ENCODE measurements at places on chromosomes 2 and 18. TPM values are rescaled to one million over a fixed set of nuclear protein-coding genes. Genes with fewer than 3 reads are reported as not detected.

GRCh38 chr18:10296491-10296890 is 157.9 kb upstream of the APCDD1 start:
- DNase-seq, result no peak

The OSR1 gene
- total RNA-seq, result not detected

DNA sequence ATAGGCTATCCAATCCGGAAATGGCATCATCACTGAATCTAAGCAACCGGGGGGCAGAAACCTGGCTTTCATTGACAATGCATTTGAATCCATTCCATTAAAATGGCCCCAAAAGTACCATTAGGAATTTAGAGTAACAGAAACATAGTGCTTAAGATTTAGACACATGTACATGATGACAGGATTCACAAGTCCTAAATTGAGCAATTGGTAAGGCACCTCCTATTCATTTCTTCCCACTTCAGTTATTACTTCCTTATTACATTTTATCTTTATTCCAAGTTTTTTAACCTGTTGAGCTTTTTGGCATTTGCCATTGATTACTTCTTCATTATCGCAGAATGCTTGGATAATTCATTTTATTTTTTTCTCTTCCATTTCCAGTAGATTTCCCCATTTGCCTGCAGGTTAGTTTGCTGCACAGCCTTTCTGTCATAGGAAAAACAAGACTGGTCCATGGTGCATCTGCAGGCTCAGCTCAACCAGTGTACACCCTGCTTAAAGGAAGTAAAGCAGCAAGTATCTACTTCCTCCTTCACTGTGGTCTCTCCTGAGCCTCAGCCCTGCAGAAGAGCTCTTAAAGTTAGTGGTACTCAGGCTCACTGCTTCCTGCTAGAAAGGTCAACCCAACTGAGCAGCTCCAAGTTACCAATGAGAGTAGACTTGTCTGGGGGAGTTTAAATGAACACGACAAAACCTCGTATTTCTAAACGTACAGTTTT is 89.2 kb downstream of the DOCK10 start:
- peak; percentile 76 for DNase-seq

DNA sequence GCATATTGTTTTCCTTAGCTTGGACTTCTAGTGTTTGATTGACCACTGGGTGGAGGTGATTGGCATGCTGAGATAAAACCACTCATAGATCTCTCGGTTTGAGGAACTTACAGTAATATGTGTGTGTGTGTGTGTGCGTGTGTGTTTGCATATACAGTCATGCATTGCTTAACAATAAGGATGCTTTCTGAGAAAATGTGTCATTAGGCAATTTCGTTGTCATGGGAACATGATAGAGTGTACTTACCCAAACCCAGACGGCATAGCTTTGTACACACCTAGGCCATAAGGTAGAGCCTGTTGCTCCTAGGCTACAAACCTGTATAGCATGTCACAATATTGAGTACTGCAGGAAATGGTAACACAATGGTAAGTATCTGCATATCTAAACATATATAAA is 167.3 kb downstream of the NYAP2 start:
- no peak for DNase-seq

- no peak for DNase-seq
These were observed 64.4 kb downstream of the LONRF2 start for GRCh38 chr2:100257939-100258338.

The PLGLB2 gene
- total RNA-seq, result 0.59 TPM

DNA sequence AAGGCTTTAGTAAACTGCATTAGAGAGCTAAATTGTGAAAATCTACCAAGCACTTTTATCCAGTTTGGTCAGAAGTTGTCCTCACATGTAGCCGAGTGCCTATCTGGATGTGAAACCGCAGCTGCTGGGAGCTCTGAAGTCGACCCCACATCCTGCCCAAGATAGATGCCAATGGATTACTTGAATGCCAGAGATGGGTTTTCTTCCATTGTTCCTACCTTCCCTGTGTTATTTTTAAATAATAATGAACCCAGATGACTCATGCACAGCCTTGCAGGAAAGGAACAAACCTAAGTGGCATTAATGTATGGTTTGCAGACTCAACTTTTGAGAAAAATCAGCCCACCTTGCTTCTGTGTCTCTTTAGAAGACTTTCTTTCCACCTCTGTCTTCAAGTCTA is 408.5 kb downstream of the FBXO15 start:
- DNase-seq, result no peak

DNA sequence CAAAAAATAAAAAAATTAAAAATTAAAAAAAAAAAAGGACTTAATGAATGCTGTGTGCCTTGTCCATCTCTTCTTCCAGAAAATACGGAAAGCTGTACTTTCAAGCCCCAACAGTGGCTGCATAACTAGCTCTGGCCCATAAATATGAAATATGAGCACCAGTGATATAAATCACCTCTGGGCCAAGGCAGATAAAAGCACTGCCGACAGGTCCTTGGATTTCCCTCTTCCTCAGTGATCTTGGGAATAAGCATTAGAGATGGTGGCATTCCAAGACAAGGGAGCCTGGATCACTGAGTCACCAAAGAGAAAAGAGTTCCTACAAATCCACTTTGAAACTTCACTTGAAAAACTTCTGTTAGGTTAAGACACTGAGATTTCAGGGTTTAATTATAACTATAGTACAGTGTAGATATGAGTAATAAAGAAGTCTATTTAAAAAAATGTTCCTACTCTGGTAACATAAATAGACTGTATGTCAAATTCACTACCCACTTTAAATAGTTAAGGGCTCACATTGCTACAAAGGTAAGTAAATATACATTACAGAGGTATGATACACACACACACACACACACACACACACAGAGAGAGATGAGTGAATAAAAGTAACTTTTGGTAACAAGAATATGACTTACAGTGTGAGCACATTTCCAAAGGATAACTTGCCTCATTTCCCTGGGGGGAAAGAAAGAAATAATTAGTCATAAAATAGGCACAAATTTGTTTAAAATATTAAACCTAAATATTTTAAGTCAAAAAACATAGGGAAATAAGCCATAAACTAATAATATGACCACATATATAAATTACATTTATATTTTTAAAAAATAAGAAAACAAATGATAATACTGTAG is 35.6 kb downstream of the PPP3R1 start:
- no peak for DNase-seq

GRCh38 chr2:23618265-23618664 is 233.3 kb downstream of the KLHL29 start:
- DNase-seq, result no peak

The TMEFF2 gene
- total RNA-seq, result not detected

DNA sequence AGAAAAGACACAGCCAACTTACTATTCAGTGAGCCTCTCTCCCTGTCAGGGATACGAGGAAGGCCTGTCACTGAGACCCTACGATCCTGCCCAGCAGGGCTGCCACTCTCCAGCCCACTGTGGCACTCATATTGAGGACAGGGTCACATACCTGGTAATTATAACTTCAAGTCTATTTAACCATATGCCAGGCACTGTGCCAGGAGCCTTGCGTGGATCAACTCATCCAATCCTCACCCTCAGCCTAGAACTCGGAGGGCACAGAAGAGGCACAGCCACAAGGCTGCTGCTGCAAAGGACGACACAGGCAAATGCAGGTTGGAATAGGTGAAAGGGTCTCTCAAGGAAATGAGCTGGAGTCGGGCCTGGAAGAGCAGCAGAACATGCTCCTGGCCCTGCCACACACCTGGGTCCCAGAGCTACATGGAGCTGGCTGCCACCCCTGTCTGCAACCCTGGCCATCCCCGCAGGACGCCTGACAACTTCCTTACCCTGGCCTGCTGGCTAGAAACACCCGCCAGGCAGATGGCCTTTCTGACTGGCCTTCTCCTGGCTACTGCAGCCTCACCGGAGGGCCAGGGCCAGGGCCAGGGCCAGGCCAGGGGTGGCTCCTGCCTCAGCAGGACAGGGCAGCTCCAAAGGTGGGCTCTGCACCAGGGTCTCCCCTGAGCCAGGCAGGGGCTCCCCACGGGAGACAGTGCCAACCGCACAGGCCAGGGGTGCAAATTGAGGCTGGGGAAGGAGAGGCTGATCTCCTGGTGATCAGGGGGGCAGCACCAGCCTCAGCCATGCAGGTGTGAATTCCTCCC is 32.1 kb upstream of the SLC66A3 start:
- no peak for DNase-seq

DNA sequence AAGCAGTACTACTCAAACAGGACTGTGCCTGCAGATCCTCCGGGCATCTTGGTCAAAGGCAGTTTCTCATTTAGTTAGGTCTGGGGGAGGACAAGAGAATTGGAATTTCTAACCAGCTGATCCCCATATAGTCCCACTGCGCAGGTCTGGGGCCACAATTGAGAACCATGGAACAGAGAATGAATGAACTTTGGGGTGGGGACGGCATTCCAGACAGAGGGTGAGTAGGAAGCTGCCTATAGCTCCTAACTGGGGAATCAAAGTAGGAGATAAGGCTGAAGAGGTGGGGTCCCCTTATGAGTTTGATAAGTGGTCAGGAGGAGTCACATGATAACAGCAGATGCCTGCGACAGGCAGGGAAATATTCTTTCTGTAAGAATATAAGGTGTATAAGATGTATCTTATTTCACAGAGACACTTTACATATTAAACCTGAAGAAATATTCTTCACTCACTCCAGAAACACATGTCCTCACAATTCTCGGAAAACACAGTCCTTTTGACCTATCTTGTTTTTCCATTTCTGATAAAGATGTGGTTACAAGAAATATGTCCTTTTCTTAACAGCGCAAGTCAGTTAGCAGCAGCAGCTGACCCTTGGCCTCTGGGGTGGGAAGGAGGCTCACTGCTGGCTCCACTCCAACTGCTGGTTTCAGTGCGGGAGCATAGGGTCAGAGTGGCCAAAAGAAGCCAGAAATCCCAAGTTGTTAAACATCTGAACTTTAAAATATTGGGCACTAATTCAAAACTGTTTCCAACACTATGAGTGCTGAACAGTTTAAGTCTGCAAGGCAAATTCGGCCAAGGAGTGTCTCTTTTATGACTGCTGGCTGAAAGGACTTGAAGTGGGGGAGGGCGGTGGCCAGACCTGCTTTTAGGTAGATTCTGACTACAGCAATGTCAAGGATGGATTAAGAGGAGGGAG is 12.6 kb upstream of the TMEM214 start:
- no peak for DNase-seq

DNA sequence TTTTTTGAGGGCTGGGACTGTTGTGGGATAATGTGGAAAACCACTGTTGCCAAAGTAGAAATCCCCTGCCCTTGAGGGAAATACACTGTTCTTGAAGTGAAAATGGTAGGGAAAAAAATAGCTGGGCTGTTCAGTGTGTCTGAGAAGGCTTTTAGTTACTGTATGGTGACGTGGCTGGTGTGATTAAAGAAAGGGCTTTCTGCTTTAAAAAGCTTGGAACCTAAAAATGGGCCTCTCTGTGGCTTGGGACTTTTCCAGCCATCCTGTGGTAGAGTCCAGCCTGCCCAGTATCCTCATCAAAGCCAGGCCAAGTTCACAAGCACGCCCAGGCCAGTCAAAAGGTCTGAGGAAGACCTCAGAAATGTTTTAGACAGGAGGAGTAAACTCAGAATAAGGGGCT is 6.8 kb downstream of the MGAT5 start:
- no peak for DNase-seq

DNA sequence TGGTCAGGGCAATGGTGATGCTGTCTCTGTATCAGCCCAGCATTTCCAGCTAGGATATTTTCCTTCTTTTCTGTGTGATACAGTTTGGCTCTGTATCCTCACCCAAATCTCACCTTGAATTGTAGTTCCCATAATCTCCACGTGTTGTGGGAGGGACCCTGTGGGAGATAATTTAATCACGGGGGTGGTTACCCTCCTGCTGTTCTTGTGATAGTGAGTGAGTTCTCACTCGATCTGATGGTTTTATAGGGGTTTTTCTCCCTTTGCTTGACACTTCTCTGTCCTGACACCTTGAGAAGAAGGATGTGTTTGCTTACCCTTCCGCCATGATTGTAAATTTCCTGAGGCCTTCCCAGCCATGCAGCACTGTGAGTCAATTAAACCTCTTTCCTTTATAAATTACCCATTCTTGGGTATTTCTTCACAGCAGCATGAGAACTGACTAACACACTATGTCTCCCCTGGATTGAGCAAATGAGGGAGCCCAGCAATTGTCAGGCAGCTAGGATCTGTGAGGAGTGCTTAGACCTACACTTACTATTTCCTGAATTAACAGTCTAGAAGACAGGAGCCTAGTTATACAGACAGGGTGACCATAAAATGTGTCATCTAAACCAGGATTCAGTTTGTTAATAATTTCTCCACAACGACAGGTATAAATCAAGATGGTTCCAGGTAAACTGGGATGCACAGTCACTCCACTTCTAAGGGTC is 6.0 kb downstream of the SCN2A start:
- no peak for DNase-seq

The ERBB4 gene
- not detected for total RNA-seq

DNA sequence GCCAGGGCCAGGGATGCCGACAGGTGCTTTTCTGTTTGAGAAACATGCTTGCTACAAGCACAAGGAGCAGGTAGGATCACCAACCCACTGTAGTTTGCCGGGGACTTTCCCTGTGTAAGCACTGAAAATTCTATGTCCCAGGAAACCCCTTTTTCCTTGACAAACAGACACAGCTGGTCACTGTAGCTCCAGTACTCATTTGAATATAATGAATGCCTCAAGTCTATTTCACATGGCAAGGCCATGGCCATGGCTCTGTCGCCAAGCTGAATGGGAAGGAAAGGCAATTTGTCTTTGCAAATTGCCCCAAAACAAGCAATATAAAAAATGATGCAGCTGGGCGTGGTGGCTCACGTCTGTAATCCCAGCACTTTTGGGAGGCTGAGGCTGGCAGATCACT is 49.6 kb upstream of the IGFBP2 start:
- DNase-seq, result no peak

GRCh38 chr18:58453913-58454317 is 175.0 kb downstream of the ALPK2 start:
- no peak for DNase-seq

GRCh38 chr2:103734911-103735310 is 973.1 kb downstream of the TMEM182 start:
- DNase-seq, result no peak

GRCh38 chr2:19357402-19358241 is 801 bp downstream of the OSR1 start:
- no peak for DNase-seq

DNA sequence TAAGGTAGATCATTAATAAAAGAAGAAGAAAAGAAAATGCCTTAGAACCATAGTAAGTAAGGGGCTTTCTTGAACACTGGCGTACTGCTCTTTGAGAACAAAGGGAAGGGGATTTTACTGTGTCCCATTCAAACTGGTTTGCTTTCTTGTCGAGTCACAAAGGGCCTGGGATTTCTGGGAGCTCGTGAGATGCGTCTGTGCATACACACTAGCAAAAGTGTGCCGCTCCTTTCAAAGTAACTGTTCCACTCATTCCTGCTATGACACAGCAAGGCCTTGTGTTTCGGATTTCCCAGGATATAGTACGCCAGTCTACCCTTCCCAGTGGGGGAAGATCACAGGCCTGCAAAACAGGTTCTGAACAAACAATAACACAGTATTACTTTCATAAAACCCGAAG is 93.0 kb downstream of the KCTD18 start:
- DNase-seq, result no peak

GRCh38 chr18:23307567-23308295 is 145.4 kb upstream of the RIOK3 start:
- DNase-seq, result no peak

GRCh38 chr2:69469375-69469774 is 32.1 kb upstream of the NFU1 start:
- no peak for DNase-seq

Measured in CD8-positive, alpha-beta memory T cell (primary cell).